Renal pelvis (tissue), 12 donors: ENCODE measurements at places on chromosomes 2 and 18. TPM values are rescaled to one million over a fixed set of nuclear protein-coding genes. Genes with fewer than 3 reads are reported as not detected.

ARHGEF33 gene
- polyA plus RNA-seq = 2.5 TPM

RBM44 gene
- 0.53 TPM for polyA plus RNA-seq

OXER1 gene
- polyA plus RNA-seq = 13.4 TPM

NAB1 gene
- 57.2 TPM for polyA plus RNA-seq

GPR35 gene
- polyA plus RNA-seq = 1.8 TPM

COL4A4 gene
- polyA plus RNA-seq = 50.9 TPM

SLC9A4 gene
- polyA plus RNA-seq = 6.7 TPM

SCYGR4 gene
- polyA plus RNA-seq = 0.09 TPM

LIPG gene
- polyA plus RNA-seq = 52.1 TPM

SLC4A3 gene
- polyA plus RNA-seq = 13.5 TPM

MAP3K19 gene
- 1.1 TPM for polyA plus RNA-seq

COL6A3 gene
- 257 TPM for polyA plus RNA-seq

STAT4 gene
- 6.3 TPM for polyA plus RNA-seq

EGR4 gene
- polyA plus RNA-seq = not detected

ANO7 gene
- polyA plus RNA-seq = 2.7 TPM

TTR gene
- polyA plus RNA-seq = 0.16 TPM

ACTG2 gene
- 0.36 TPM for polyA plus RNA-seq

HOXD12 gene
- 0.52 TPM for polyA plus RNA-seq

REG3A gene
- not detected for polyA plus RNA-seq

CRYGC gene
- polyA plus RNA-seq = not detected

C2orf92 gene
- 19.0 TPM for polyA plus RNA-seq

GPR39 gene
- 4.1 TPM for polyA plus RNA-seq

WNT6 gene
- polyA plus RNA-seq = 0.43 TPM

NFATC1 gene
- 5.8 TPM for polyA plus RNA-seq
